ENCODE measurements at places on chromosomes 1 and 21.
A peak's percentile ranks its signal among the peaks of the same experiment; 100 is the strongest.

- no peaks in the 10 kb centered on the region for H3K36me3 ChIP-seq
- H3K27me3 ChIP-seq = no peaks in the 10 kb centered on the region
- no peak overlapping the region for H3K4me3 ChIP-seq
Observed at GRCh38 chr1:88175120-88175630, 508.9 kb upstream of the PKN2 start.

- DNase-seq = peak; percentile 49
- H3K4me1 ChIP-seq = peaks cover 32% of the 10 kb centered on the region
- no peaks in the 10 kb centered on the region for H3K36me3 ChIP-seq
- H3K27ac ChIP-seq = peak overlapping the region; percentile 51
- H3K27me3 ChIP-seq = no peaks in the 10 kb centered on the region
Observed at GRCh38 chr1:117541003-117541402, 64.8 kb upstream of the TENT5C start.

DNA sequence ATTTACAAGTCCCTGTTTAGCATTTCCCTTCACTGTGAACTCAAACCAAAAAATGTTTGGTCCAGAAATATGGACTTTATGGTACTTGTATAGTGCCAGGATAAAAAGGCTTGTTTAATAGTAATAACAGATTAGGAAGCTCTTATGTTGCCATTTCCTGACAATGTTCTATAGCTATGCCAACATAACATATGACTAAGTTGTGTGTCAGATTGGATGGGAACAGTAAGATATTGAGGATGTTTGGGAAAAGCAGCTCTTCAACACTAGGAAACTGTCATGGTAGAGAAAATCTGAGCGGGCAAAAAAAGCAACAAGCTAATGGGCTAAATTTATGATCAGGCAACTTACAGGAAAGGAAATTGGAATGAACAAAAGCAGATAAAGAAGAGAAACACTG, 287.1 kb upstream of the ADGRL4 start:
- no peaks in the 10 kb centered on the region for H3K27me3 ChIP-seq
- no peak for DNase-seq

GRCh38 chr1:230633469-230633868, 8.8 kb upstream of the COG2 start:
- no peaks in the 10 kb centered on the region for H3K36me3 ChIP-seq
- no peak overlapping the region for H3K4me3 ChIP-seq
- DNase-seq = no peak
- no peaks in the 10 kb centered on the region for H3K27me3 ChIP-seq
- no peaks in the 10 kb centered on the region for H3K4me1 ChIP-seq

- H3K4me1 ChIP-seq = no peaks in the 10 kb centered on the region
- H3K27me3 ChIP-seq = no peaks in the 10 kb centered on the region
- no peak overlapping the region for H3K27ac ChIP-seq
- H3K36me3 ChIP-seq = no peaks in the 10 kb centered on the region
- no peak for DNase-seq
Observed at GRCh38 chr1:171828794-171829193, 12.5 kb upstream of the DNM3 start.

- no peaks in the 10 kb centered on the region for H3K4me1 ChIP-seq
- DNase-seq = no peak
- no peaks in the 10 kb centered on the region for H3K27me3 ChIP-seq
- no peaks in the 10 kb centered on the region for H3K36me3 ChIP-seq
- no peak overlapping the region for H3K4me3 ChIP-seq
- no peak overlapping the region for H3K27ac ChIP-seq
Observed at GRCh38 chr1:33190701-33191100, 8.9 kb upstream of the TRIM62 start.

GRCh38 chr1:65163201-65163805, 15.3 kb downstream of the AK4 start:
- DNase-seq = no peak
- no peak overlapping the region for H3K4me3 ChIP-seq
- H3K36me3 ChIP-seq = no peaks in the 10 kb centered on the region
- H3K4me1 ChIP-seq = no peaks in the 10 kb centered on the region
- H3K27ac ChIP-seq = no peak overlapping the region

DNA sequence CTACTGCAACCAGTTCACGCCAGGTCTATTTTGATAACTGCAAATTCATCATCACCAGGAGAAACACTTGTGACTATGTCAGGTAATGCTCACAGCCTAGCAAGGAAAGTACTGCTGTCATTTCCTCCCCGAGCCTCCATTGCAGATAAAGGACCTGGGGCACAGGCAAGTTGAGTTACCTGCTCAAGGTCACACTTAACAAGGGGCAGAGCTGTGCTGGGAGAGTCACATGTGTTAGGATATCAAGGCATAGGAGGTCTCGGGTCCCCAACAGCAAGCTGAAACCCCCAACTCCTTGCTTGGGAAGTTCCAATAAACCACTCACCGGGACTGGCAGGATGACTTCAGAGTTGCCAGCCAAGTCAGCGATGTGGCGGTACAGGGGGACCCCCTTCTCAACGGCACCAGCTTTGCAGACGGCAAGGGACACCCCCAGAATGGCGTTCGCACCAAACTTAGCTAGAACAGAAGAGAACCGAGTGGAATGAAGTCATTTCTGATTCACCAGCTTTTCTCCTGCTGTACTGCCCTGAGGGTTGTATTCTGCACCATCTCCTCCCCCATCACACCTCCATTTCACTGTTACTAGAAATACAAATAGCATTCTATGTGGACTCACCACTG, 11.6 kb downstream of the ENO1 start:
- H3K27me3 ChIP-seq = no peaks in the 10 kb centered on the region
- DNase-seq = no peak
- no peak overlapping the region for H3K27ac ChIP-seq
- H3K36me3 ChIP-seq = peaks cover 73% of the 10 kb centered on the region
- peaks cover 8% of the 10 kb centered on the region for H3K4me1 ChIP-seq
- no peak overlapping the region for H3K4me3 ChIP-seq

Measured in body of pancreas (tissue), 4 donors.